ENCODE measurements at places on chromosomes 4 and X.

DNA sequence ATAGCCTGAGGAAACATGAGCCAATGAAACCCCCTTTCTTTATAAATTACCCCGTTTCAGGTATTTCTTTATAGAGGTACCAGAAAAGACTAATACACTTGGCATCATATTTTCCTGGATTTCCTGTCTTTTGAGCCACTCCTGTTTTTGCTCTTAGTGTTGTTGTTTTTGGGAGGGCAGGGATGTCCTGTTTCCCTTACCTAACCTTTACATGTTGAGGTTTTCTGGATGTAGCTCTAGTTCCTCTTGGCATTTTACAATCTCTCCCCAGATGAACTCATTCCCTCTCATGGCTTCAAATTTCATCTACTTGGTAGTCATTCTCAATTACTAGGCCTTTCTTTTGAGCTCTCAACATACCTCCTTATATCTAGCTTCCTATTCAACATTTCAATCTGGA is 104.1 kb upstream of the MAB21L2 start:
- DNase-seq = no peak

- DNase-seq = no peak
Observed at GRCh38 chrX:115067812-115068211, 50.4 kb upstream of the IL13RA2 start.

GRCh38 chr4:8291701-8292477 is 22.3 kb downstream of the HTRA3 start:
- no peak for DNase-seq

DNA sequence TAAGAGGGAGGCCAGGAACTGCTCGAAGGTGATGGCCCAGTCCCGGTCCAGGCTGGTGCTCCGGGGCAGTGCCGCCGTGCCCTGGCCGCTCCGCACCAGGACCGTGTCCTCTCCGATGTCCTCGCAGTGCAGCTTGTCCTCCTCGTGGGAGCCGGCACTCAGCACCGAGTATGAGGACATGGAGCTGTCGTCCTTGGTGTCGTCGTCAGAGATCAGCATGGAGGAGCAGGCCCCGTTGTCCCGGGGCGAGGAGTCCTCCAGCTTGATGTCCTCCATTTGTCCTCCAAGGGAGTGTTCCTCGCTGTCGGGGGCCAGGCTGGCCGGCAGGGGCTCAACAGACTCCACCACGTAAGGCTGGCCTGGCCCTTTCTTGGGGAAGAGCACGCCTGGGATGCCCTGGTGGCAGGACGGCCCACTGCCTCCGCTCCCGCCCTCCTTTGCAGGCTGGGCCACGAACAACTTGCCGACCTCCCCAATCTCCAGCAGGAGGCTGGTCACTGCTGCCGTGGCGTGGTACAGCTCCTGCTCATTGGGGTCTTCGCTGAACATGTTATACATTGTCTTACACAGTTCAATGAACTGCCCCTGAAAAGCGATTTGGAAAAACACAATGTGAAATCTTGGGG is 53.7 kb upstream of the UCP1 start:
- no peak for DNase-seq

- DNase-seq = no peak
Observed at GRCh38 chr4:129342819-129343408, 247.0 kb downstream of the C4orf33 start.

- no peak for DNase-seq
Observed at GRCh38 chr4:38815885-38816782, 11.5 kb upstream of the TLR1 start.

- no peak for DNase-seq
Observed at GRCh38 chr4:16652732-16653305, 245.6 kb downstream of the LDB2 start.

DNA sequence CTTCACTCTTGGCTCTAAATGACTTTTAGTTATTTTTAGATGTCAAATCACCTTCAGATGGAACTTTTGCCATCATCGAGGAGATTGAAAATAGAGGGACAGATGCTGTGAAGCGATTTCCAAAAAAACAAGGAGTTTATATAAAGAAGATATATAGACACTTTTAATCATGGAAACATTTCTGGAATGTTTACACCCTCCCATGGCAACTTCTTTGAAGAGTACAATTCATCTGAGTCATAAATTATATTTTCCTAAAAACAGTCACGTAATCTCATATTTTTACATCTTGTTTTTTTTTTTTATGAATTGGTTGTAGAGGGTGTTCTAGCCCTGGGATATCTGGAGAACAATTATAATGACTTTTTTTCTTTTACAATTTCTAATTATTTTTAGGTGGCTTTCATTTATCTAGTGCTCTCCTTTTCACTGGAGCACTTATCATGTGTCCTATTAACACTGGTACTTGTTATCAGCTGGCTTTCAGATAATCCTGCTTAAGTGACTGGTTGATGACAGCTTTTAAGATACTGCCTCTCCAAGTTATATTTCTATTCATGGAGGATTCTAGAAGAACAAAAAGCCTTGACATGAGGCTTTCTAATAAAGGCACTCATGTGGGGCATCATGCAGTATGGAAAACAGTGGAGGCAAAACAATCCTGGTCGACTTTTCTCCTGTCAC is 24.9 kb downstream of the PCDH7 start:
- no peak for DNase-seq

GRCh38 chr4:110012917-110013316 is 100.2 kb downstream of the EGF start:
- no peak for DNase-seq

- no peak for DNase-seq
Observed at GRCh38 chrX:82677286-82677685, 830.8 kb upstream of the POU3F4 start.

DNA sequence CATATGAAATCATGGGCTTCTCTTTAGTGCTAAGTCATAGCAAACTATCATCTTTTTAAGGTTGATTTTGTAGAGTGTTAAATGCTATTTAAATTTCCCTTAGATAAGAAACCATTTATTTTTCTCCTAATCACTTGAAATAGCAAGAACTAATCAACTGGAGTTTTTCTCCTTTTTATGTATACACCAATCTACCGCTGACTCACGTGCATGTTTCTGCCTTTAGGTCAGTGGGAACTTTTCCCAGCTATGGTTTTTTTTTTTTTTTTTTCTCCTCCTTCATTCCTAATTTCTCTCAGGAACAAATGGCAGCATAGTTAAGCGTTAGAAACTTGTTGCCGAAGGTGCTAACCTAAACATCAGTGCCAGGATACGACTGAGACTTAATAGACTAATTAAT is 176.4 kb downstream of the BMPR1B start:
- no peak for DNase-seq

DNA sequence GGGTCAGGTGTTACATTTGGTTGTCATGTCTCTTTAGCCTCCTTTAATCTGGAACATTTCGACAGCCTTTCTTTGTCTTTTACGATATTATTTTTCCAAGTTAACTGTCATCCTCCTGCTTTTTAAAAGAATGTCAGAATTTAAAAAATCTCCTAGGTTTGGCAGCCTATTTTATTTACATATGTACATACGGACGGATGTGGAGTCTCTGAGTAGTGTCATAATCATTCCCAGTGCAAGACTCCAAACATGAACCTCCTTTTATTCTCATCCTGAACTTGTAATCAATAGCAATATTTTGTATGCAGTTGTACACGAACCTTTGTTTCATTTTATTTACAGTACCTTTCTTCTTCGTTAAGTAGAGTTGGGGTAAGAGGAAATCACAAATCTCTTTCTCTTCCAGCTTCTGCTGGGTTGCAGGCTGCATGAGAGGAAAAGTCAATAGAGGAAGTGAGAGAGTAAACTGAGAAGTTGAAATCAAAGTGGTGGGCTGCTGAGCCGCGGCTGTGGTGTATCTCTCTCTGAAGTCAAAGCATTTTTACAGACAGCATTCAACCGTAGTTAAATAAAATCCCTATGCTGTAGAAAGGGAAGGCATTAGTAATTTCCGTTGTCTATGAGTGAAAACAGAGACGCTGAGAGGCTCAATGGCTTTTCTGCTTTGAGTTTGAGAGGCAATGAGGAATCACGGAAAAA is 53.9 kb upstream of the RPS6KA3 start:
- DNase-seq = no peak

DNA sequence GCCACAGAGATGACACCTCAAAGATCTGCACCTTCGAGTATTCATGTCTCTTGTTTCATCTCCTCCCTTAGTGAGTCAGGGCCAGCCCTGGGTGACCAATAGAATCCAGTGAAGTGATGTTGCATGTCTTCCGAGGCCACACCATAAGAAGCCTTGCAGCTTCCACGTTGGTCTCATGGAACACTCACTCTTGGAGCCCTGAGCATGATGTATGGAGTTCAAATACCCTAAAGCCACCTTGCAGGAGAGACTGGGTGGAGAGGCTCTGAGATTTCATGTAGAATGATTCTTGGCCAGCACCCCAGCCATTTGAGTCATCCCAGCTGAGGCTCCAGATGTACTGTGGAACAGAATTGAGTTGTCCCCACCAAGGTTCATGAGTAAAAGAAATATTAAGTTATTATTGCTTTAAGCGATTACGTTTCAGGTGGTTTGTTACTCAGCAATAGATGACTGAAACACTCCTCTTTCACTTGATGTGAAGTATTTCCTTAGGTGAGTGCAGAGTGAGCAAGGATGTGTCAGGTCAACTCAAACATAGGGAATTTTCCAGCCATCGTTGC is 5.0 kb upstream of the RP2 start:
- DNase-seq = no peak

DNA sequence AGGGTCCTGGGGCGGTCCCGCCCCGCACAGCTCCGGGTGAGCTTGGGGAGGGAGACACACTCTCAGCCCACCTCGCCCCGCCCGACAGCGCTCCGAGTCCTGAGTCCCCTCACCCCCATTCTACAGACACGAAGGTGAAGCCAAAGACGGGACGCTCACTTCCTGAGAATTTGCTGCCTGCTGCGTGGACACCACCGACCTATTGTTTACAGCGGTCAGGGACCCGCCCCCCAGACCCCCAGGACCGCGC is 796 bp upstream of the ZNF141 start:
- no peak for DNase-seq

- no peak for DNase-seq
Observed at GRCh38 chr4:26289401-26289800, 31.4 kb upstream of the RBPJ start.

GRCh38 chr4:11183356-11183740 is 245.3 kb downstream of the HS3ST1 start:
- DNase-seq = no peak

DNA sequence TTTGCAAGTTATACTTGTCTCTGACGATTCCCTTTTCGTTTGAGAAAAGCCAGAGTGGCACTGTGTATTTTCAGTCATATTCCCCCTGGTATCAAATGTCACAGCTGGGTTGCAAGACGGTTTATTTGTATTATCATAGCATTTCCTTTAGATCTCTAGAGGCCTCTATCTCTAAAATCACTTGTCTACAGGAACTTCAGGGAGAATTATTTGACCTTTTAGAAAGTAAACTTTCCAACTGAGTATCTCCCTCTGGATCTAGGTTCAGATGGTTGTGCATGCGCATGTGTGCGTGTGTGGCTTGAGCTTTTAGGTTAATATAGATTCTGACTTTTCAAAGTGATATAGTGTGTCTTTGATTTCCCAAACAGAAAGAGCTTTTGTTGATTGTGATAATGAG is 15.1 kb upstream of the TAB3 start:
- DNase-seq = no peak

DNA sequence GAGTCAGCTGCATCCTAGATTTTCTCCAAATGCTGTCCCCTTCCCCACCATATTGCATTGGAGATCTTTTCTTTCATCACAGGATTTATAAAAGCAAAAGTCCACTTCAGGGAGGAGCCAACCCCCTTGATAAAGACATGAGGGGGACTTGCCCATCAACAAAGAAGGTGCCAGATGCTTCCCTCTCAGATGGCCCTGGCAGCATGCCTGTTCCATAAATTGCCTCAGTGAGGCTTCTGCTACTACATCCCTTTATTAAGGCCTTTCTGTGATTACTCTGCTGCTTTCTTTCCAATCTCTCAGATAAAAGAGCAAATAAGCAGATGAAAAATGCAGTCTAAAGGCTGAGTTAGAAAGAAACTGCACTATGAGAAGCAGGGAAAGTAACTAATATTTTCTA is 511.6 kb downstream of the PACRGL start:
- no peak for DNase-seq

- DNase-seq = no peak
Observed at GRCh38 chrX:10203617-10204016, 46.8 kb downstream of the CLCN4 start.

- DNase-seq = no peak
Observed at GRCh38 chrX:97498093-97498492, 614.4 kb downstream of the RPA4 start.

DNA sequence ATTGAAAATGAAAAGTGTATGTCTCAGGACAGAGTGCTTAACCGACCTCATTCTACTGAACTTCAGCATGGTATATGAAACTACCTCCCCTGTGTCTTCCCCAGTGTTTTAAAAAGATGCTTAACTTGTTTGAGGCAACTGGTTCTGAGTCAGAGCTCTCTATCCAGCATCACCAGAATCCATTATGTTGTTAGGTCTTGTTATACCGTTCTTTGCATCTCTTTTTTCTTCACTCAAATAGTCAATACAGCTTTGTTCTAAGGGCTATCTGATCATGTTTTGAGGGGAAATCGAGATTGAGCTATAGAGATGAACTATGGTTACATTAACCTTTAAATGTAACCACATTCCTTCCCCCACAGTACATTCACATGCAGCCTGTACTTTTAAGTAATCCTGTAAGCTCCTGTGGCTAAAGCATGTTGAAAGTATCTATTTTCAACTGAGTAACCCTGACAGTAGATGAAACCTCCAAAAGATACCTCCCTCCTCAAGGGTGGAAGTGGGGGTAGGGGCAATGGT is 514.4 kb downstream of the RPA4 start:
- no peak for DNase-seq

- DNase-seq = no peak
Observed at GRCh38 chr4:125432078-125432477, 117.3 kb downstream of the FAT4 start.

GRCh38 chr4:16785793-16786527 is 112.5 kb downstream of the LDB2 start:
- DNase-seq = no peak

GRCh38 chr4:172480471-172480870 is 667.3 kb downstream of the GALNTL6 start:
- no peak for DNase-seq

DNA sequence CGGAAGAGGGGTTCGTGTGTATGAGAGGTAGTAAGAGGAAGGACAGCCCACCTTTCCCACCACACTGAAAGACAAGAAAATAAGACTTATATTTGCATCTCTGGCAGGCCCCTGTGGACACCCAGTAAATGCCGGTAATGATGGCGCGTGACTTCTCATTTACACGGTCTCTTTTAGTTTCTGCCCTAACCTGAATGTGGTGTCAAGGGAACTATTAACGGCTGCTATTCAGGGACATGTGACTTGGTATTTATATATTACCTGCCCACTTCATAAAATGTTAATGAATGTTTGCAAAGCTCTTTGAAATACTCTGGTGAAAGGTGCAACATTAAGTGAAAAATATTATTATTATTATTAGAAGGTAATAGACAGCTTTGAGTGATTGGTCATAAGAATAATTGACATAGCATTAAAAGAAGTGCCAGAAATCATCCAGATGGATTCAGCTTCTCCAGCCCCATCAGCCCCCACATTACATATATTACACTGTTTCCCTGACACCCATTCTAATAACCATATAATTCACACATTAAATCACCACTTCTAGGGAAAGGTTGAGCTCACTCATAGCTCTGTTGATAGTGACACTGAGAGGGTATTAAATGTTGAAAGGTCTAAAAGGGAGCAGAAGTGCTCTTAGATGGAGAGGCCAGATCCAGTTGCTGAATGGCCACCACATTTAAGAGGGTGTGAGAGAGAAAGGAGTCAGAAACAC is 83.0 kb upstream of the BEND4 start:
- no peak for DNase-seq

- DNase-seq = no peak
Observed at GRCh38 chr4:175536852-175537453, 275.1 kb downstream of the GPM6A start.

GRCh38 chr4:85737254-85737653 is 262.3 kb downstream of the ARHGAP24 start:
- DNase-seq = no peak
